ENCODE measurements at places on chromosomes 4 and X.

DNA sequence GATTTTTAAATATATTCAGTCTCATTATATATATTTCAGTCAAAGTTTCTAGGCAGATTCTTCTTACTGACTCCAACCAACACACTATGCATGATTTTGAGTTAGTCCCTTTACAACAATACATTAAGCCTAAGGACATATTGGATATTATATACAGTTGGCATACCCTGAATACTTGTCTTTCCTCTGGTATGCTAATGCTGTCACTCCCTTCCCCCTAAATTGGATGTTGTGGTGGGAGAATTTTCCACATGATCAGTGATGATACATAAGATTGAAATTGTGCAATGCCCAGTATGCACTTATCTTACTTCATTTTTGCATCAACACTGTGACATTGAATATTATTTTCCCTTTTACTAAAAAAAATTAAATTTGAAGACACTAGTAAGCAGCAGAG is 935.2 kb downstream of the PCDH7 start:
- DNase-seq, result no peak

DNA sequence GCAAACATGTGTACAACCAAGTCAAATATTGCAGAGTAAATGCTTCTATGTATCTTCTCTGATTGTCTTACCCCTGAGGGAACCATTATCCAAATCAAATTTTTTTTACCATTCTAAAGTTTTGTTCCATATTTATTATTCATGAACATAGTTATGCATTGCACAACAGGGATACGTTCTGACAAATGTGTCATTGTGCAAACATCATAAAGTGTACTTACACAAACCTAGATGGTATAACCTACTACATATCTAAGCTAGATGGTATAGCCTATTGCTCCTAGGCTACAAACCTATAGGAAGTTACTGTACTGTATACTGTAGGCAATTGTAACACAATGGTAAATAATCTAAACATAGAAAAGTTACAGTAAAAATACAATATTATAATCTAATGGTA is 23.4 kb downstream of the BEX3 start:
- no peak for DNase-seq

DNA sequence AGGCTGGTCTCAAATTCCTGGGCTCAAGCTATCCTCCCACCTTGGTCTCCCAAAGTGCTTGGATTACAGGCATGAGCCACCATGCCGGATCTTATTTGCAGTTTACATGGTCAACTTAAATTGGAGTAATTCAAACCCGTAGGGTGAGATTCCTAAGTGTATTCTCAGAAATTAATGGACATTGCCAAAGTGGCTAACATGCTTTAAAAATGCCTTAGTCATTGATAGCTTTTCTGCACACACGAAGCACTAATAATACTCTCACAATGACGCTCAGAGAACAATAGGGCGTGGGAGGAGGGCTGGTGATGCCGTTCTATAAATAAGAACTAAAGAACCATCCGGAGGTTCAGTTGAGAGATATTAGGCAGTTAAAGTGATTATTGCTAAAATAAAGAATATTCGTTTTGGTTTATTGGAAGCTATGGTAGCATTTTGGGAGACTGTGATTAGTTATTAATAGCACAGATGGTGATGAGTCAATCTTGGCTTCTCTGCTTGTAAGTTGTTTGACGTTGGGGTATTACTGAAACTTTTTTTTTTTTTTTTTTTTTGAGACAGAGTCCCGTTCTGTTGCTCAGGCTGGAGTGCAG is 79.1 kb downstream of the TRAPPC11 start:
- DNase-seq, result no peak

DNA sequence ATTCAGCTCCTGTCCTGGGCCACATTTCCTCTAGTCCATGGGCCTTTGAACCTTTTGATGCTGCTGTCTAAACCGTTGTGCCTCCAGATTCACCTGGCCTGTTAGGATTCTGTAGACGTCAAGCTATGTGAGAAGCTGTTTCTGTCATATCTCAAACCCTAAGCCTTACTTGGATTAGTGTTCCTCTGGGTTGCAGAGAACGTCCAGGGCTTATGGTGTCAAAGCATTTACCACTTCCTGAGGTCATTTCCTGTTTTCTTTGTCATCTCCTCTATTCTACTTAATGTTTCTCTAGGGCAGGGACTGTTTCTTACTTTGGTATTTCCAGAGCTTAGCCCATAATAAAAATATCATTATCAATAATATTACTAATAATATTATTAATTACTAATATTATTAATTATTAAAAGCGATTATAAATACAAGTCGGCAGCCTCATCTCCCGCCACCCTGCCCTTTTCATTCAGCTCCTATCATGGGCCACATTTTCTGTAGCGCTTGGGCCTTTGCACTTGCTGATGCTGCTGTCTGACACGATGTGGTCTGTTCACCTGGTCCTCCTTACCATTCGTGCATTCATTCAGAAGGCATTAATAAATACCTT is 19.1 kb downstream of the PRIMPOL start:
- DNase-seq, result no peak

DNA sequence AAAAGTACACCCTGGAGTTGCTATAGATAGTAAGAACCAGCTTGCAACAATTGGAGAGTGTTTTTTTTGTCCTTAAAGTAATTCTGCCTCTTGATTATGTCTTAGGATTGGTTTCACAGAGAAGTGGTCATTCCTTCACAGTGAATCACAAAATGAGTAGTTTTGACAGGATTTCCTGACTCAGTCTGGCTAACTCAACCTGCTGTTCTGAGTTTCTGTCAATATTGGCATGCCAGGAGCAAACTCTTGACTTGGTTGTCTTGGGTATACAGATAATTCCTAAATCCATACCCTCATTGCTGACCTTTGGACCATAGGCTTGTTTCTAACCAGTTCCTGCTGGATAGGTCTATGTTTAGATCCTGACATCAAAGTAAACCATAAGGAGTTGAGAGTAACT is 9.4 kb downstream of the FHIP1A start:
- no peak for DNase-seq

- no peak for DNase-seq
Measured at GRCh38 chrX:10022580-10023245, 55.6 kb downstream of the CLDN34 start.

DNA sequence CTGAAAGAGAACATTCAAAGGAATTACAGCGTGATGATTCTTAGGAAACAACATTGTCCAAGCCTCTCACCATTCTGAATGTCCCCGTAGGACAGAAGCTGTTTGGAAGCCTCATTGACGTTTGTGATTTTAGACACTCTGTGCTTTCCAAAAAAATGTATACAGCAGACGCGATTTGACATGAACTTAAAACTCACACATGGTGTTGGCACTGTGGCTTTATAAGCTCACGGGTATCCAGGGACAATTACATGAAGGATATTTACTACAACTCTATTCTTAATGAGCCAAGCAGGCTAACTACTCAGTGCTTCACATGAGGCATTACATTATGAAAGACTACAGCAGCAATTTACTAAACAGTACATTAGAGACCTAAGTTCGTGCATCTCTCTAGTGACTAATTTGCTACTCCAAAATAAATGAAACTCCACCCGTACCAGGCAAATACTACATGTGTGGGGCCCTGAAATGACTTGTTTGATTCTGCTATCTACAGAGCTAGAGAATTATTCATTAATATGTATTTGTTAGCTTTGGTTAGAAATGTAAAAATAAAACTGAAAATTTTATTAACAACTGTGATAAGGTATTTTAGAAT is 620.7 kb downstream of the SPRY1 start:
- no peak for DNase-seq

- DNase-seq, result no peak
Measured at GRCh38 chrX:9955506-9955905, 11.7 kb upstream of the CLDN34 start.

- DNase-seq, result no peak
Measured at GRCh38 chrX:39728025-39728424, 369.7 kb downstream of the BCOR start.

GRCh38 chr4:95507147-95507546 is 41.6 kb downstream of the UNC5C start:
- no peak for DNase-seq

- DNase-seq, result no peak
Measured at GRCh38 chr4:72966652-72967051, 102.9 kb downstream of the COX18 start.

GRCh38 chr4:149214301-149214700 is 601.3 kb downstream of the IQCM start:
- DNase-seq, result no peak

- DNase-seq, result no peak
Measured at GRCh38 chr4:126223784-126224407, 909.1 kb downstream of the FAT4 start.

DNA sequence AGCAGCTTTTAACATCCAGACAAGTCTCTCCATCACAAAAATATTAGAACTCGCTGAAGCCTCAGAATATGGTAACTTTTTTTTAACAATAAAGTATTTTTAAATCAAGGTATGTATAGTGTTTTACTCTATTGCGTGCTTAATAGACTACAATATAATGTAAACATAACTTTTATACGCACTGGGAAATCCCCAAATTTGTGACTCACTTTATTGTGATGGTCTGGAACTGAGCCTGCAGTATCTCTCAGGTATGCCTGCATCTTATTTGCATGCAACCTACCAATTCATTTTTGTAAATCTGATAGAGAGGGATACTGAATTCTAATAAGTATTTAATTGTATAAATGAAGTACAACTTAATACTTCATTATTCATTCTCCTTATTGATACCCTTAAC is 823.5 kb downstream of the ADGRL3 start:
- DNase-seq, result no peak

DNA sequence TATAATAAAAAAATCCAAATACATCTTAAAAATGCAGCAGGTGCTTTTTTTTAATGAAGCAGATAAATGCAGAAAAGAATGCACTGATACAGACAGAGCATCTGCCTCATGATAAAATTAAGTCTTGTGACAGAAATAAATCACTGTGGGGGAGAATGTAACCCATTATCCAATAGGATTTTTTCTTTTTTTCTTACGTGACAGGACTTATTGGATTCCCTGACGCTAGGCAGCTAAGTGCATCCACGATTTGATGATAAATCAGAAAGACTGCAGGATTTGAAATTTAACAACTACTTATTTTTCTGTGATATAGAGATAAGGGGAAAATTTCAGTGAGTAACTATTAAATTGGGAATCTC is 110.6 kb upstream of the PPARGC1A start:
- no peak for DNase-seq

- no peak for DNase-seq
Measured at GRCh38 chr4:145679991-145680455, at the start of gene C4orf51. Gene C4orf51 (plus strand): TSS chr4:145680146. CDS start chr4:145680204, 58 bp downstream.

DNA sequence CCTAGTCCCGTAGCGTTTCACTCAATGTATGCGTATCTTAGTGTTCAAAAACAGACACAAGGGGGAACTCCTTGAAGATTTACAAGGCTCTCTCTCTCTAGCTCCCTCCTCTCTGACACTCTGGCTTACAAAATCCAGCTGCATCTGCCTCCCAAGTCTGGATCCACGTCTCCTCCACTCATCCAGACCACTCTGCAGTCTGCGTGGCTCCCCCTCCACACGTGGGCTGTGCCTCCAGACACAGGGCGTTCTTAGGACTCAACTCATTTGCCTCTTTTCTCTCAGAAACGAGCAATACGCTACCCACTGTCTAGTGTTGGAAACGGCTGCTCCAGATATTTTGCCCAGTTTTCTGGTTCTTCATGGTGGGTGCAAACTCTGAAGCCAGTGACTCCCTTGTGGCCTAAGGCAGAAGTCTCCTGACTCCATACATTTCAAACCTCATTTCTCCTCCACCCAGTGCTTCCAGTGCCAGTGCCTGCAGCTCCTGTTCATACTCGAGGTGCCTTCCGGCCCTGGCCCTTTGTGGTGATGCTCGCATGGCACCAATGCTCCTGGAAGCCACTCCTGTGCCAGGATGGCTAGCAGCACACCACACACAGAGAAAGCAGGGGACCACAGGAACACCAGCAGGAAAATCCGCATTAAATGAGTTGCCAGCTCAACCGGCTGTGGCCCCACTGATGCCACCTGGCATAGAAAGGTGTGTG is 24.1 kb downstream of the NAT8L start:
- no peak for DNase-seq

DNA sequence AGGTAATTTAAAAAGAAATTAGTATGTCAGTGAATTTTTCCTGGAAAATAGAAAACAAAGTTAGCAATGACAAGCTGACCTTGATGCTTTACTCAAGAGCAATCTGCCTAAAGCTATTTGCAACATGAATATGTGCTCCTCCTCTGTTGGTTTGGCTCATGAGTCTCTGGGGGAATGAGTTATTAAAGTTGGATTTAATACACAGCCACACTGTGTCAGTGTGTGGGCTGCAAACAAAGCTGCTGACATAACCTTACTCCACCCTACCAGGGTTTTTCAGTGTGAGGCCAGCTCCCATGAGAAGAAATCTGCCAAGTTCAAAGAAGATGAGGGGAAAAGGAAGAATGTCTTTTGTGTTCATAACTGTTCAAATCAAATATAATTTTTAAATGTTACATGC is 280.5 kb downstream of the TLL1 start:
- no peak for DNase-seq

GRCh38 chr4:80225595-80225994 is 28.3 kb downstream of the PRDM8 start:
- DNase-seq, result no peak

DNA sequence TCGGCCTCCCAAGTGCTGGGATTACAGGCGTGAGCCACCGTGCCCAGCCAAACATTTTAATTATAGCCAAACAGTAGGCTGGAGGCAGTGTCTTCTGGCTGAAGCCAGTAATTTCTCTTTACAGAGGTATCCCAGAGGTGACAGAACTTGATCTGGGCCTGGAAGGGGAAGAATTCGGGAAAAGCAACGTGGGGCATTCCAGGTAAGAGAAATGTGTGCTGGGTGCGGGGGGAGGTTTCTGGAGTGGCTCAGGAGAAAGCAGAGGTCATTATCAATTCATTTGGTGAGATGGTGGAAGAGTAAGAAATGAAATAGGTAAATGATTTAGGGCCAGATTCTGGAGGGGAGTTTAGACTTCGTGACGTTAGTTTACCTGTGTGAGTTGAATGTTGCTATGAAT is 2.4 kb downstream of the PRIMPOL start:
- no peak for DNase-seq

GRCh38 chrX:134396174-134396573 is 63.8 kb upstream of the HPRT1 start:
- DNase-seq, result no peak

GRCh38 chr4:176549161-176549865 is 229.5 kb downstream of the SPCS3 start:
- DNase-seq, result no peak

DNA sequence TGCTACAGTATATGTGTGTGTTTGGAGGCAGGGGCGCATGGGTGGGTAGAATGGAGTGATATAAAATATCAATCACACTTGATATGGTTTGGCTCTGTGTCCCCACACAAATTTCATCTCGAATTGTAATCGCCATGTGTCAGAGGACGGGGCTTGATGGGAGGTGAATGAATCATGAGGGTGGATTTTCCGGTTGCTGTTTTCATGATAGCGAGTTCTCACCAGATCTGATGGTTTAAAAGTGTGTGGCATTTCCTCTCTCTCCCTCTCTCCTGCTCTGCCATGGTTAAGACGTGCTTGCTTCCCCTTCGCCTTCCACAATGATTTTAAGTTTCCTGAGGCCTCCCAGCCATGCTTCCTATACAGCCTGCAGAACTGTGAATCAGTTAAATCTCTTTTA is 14.8 kb downstream of the SOWAHB start:
- no peak for DNase-seq

- peak; percentile 30 for DNase-seq
Measured at GRCh38 chrX:134484039-134484438, 24.1 kb downstream of the HPRT1 start.
